Stimulated activated CD4-positive, alpha-beta T cell treated with anti-CD3 and anti-CD28 coated beads, Interleukin-15, amount 100 ng/mL, for 24 hours (primary cell): ENCODE measurements at places on chromosomes 2 and 18.
A peak's percentile ranks its signal among the peaks of the same experiment; 100 is the strongest.

DNA sequence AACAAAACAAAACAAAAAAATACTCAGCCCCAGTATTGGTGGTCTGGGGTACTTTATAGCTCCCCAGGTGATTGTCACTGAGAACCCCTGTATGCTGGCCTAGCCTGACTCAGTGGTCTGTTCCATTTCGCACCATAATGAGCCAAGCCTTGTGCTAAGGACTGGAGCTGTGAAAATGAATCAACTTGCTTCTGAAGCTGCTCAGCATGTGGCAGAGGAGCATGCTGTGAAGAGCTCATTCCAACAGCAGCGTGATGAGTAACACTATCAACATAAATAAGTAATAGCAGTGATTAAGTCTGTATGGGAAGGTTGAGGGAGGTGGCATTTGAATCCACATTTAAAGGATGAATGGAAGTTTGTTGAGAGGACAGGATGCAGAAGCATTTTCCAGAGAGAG is 67.2 kb upstream of the ATL2 start:
- no peak for DNase-seq

DNA sequence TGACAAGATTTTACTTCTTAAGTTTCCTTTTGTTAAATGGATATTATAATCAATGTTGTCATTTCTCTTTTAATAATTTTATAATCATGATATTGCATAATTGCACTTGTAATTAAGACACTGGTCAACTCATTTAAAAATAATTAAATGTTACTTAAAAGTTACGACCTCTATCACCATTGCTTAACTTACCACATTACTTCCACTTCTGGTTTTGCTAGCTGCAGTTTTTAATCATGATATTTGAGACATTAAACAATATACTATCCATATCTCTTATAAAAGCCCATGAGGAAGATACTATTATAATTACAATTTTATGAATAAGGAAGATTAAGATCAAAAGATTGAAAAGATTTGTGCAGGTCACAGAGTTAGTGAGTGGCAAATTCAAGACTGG is 502.0 kb downstream of the RNF144A start:
- no peak for DNase-seq

DNA sequence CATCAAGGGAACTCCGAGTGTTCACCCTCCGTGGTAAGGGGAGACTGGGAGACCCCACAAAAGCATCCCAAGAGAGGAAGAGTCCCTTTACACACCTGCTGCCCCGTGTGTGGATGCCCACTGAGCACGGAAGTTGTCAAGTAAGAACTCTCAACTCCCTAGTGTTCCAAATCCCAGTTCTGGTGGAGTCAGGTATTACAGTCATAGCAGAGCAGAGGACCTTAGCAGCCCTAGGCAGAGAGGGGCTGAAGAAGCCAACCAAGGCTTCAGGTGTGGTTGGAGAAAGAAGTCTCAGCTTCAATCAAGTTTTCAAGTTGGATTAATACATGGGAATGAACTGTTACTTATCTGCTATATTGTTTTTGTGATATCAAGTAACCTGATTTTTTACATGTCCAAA is 512.5 kb downstream of the RNF144A start:
- DNase-seq, result no peak

DNA sequence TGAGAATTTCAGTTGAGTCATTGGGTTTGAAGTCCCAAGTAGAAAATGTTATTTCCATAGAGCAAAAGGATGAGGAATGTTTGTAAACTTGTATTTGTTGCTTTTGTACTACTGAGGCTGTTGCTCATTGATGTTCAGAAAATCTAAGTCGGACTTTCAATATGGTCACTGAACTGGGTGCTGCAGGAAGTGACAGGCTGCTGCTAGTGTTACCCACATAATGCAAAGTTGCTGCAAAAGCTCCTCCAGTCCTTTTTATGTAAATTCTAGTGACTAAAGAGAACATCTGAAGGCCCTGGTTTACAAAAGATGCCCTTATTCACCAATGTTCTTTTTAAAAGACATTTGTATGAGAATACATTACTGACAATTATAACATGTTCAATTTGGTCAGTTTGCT is 131.1 kb upstream of the FAM98A start:
- DNase-seq, result no peak

- DNase-seq, result no peak
Measured at GRCh38 chr2:235432741-235433520, 60.9 kb upstream of the AGAP1 start.

DNA sequence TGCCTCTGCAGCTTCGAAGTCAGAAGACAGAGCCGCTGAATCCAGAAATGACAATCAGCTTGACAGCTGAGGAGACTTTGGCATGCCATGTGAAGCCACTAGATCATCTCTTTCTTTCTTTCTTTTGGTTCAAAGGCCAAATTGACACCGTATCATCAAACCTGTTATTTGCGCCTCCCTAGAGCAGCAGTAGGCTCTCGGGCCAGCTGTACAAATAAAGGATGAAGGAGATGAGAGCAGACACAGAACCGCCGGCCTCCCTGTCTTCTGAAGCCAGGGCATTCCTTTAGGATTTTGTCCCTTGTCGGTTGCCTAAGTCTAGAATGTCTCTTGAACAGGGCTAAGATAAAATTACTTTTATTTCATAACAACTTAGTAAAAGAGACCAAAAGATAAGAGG is 36.8 kb downstream of the COL4A4 start:
- DNase-seq, result no peak

DNA sequence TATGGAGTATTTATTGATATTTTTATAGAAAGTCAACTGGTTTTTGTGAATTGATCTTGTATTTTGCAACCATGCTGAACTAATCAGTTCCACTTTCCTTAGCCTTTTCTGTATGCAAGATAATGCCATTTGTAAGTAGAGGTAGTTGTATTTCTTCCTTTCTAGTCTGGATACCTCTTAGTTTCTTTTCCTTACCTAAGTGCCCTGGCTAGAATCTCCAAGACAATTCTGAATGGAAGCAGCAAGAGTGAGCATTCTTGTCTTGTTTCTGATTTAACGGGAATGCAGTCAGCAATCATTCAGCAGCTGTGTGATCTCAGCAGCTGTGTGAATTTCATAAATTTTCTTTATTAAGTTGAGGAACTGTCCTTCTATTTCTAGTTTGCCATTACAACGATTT is 73.4 kb downstream of the NRXN1 start:
- no peak for DNase-seq

DNA sequence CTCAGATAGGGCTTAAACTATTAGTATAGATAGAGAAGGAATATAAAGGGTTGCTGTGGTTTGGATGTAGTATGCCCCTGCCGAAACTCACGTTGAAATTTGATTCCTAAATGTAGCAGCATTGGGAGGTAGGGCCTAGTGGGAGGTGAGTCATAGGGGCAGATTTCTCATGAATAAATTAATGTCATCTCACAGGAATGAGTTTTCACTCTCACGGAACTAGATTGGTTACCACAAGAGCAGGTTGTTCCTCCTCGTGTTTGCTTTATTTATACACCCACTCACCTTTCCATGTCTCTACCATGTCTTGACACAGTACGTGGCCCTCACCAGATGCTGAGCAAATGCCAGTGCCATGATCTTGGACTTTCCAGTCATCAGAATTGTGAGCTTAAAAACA is 218.2 kb downstream of the RBM43 start:
- no peak for DNase-seq

GRCh38 chr18:44805176-44805575 is 124.5 kb downstream of the SETBP1 start:
- DNase-seq, result no peak

- no peak for DNase-seq
Measured at GRCh38 chr18:13252686-13253410, 34.3 kb downstream of the LDLRAD4 start.

DNA sequence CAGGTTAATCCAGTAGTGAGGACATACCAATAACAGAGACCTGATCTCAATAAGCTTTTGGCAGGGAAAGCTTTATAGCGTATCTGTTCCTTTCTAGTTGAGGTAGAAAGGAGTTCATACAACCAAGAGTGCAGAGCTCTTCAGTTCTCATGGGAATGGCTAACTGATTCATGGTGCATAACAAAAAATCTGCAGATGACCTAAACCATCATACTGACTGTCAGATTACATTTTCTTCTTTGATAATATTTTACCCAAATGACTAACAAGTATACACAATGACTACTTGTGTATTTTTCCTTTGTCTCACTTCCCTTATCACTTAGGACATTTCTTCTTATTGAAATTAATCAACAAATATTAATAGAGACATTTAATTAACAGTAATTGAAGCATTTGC is 140.0 kb upstream of the SERTAD2 start:
- DNase-seq, result no peak

DNA sequence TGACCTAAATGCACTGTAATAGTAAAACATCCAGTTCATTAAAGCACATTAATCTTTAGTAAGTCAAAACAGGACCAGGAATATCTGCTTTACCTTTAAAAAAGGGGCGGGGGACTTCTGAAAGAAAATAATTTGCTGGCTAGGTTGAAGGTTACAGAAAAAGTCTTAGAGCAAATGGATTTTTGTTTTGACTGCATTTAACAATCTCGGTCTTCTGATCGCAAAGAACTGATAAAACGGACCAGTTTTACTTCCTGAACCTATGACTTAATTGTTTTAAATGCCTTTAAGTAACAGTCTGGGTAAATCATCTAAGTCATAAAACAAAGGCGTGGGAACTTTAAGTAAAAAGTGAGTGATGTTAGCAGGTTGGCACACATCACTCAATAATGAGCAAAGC is 783 bp downstream of the BUB1 start:
- no peak for DNase-seq

DNA sequence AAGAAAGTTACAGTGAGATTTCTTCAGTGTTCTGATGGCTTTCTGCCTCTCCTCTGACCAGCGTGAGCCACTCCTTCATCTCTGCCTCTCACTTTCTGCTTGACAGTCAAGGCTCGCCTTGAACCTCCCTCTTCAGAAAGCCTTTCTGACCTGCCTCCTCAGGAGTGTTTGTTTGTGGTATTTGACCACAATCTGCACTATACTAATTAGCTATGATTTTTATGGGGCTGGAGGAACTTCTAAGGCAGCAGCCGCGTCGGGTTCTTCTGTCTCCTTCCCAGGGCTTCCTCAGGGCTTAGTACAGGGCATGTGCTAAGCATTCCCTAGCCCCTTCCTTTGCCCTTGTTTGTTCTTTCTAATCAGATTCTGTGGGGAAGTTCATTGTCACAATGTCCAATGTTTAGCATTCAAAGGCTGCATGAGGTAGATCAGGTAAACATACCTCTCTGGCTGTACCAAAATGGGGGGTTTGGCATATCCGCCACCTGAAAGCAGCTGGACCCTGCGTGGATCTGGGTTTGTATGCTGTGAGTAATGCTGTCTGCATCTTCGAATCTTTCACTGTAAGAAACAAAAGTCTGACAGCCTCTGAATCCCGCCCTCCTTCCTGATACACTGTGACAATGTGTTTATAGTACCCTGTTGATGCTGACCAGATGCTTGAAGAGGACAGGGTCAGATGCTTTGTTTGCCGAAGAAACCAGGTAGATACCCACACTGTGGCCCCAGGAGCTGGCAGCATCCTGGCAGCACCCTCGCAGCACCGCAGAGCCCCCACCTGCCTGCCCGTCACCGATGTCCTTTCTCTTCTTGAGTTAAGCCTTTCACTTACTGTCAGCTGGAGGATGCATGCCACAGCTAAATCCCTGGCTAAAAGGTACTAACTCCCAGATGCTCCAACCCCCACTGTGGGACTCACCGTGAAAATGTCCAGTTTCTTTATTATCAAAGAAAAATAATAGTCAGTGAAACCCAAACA is 260.8 kb upstream of the HDAC4 start:
- DNase-seq, result no peak

GRCh38 chr18:73384246-73384645 is 516.5 kb upstream of the NETO1 start:
- DNase-seq, result no peak

GRCh38 chr2:160249876-160250275 is 49.8 kb upstream of the ITGB6 start:
- DNase-seq, result no peak

- DNase-seq, result no peak
Measured at GRCh38 chr18:7737550-7737949, 170.4 kb downstream of the PTPRM start.

DNA sequence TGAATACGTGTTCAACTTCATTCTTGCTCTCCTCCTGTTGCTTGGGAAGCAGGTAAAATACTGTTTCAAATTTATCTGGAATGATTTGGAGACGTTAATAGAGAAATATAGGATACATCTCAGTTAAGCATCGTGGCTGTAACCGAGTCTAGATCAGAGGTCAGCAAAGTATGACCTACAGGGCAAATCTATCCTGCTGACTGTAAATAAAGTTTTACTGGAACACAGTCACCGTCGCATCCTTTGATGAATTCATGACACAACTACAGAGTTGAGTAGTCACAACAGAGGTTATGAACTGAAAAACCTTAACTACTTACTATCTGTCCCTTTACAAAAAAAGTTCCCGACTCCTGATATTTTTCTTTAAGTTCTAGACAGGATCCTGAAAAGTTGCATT is 86.6 kb downstream of the SP100 start:
- no peak for DNase-seq

GRCh38 chr2:160657196-160657595 is 163.6 kb upstream of the RBMS1 start:
- DNase-seq, result no peak

GRCh38 chr2:134677856-134678756 is 40.7 kb downstream of the TMEM163 start:
- DNase-seq, result no peak

DNA sequence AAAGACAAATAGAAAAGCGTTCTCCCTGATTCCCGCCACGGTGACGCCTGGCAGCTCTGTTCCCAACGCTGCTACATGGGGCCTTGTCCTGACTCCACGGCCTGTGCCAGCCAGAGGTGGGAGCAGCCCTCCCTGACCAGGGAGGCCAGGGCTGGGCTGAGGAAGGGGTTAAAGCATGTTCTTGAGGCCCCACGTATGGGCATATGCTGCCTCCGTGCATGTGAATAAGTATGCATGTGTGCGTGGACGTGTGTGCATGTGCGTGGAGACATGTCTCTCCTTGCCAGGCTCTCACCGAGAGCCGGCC is 1.6 kb upstream of the SNED1 start:
- DNase-seq, result no peak

DNA sequence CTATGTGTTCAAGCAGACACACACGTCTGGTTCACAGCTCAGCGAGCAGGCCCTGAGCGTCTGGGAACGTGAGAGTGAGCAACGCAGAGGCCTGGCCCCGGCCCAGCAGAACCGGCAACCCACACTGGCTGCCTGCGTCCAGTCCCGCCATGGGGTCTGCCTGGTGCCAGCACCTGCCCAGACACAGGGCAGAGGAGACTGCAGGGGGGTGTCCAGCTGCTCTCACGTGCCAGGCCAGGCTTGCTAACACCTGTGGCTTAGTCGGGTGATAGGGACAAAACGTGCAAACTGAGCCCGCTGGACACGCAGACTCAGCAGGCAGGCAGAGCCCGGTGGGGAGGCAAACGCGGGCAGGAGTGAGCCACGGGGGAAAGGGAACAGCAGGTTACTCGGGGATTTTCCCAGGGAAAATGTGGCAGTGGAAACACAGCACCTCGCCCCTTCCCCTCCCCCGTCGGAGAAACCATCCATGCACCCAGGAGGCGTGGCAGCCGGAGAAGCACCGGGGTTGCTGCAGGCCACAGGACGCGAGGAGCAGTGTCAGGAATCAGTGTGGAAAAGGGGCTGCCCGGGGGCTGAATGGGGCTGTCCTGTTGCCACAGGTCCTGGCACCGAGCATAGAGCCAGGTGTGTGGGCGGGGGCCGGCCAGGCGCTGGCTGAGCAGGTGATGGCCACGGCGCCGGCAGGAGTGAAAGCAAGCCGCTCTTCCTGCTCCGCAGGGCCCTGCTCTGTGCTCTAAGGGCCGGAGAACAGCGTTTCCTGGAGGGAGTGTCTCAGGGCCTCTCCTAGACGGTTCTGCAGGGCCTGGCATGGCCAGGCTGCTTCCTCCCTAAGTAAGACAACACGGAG is 154.7 kb downstream of the HDAC4 start:
- no peak for DNase-seq

- DNase-seq, result peak; percentile 1
Measured at GRCh38 chr2:116094196-116094595, 1651.8 kb downstream of the DPP10 start.
